ENCODE measurements at places on chromosomes 5 and 9.

DNA sequence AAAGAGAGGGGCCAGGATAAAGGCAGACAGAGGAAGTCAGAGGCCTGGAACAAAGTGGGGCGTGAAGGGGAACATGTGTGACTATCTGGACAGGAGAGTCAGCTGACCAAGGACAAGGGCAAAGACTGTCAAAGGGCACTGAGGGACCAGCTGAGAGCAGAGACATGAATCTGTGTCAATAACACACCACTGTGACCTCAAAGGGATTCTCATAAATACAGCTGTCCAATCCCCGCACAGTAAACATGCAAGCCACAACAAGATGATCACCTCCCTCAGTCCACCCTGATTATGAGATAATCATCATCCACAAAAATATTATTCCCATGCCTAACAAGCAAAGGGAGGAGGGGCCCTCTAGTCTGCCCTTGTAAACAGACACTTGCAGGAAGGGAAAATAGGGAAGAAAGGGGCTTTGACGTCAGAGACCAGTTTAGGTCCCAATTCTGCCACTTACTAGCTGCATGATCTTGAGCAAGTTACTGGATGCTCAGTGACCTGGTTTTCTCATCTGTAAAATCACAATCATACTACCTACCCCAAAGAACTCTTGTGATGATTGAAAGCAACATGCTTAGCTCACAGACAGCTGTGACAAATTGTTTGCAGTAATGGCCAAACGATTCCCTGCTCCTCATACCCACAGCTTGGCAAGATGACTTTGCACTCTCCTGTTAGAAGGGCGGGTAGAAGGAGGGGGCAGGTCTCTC lies 41.8 kb downstream of the RAPGEF1 start:
- DNase-seq: no peak

- no peak for DNase-seq
These were observed 670 bp downstream of the EDIL3 start for GRCh38 chr5:84383816-84384603.

GRCh38 chr5:157529002-157529401 lies 46.6 kb downstream of the ADAM19 start:
- DNase-seq: no peak

- no peak for DNase-seq
These were observed 123.4 kb downstream of the ARL15 start for GRCh38 chr5:54186912-54187445.

GRCh38 chr5:158773161-158773560 lies 326.6 kb downstream of the EBF1 start:
- no peak for DNase-seq

DNA sequence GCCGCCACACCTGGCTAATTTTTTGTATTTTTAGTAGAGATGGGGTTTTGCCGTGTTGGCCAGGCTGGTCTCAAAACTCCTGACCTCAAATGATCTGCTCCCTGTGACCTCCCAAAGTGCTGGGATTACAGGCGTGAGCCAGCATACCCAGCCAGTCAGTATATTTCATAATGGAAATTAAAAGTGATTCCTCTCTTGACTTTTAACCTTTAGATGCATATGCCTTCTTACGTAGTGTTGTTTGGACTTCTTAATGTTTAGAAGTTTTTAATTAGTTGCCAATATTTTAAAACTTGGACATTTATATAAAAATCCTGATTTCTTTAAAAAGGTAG lies 22.4 kb downstream of the DENND4C start:
- no peak for DNase-seq

GRCh38 chr9:38020151-38021076 lies 48.6 kb downstream of the SHB start:
- DNase-seq: no peak

DNA sequence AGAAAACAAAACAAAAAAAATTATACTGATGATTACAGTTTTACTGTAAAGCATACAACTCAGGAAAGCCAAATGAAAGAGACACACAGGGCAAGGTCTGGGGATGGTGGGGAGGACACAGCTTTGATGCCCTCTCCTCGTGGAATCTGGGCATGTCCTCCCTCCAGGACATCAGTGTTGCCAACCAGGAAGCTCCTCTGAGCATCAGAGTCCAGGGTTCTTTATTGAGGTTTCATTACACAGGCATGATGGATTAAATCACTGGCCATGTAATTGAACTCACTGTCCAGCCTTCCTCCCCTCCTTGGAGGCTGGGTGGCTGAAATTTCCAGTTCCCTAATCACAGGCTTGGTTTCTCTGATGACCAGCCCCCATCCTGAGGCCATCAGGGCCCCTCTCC lies 89.6 kb upstream of the MIER3 start:
- DNase-seq: no peak

DNA sequence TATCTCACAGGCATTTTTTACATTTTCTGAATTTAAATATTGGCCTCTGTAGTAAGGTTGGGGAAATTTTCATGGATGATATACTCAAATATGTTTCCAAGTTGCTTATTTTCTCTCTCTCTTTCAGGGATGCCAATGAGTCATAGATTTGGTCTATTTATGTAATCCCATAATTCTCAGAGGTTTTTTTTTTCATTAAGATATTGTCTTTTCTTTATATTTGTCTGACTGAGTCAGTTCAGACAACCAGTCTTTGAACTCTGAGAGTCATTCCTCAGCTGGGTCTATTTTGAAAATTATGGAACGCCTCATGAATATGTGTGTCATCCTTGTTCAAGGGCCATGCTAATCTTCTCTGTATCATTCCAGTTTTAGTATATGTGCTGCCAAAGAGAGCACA lies 223.2 kb downstream of the PCSK1 start:
- DNase-seq: no peak

GRCh38 chr5:41790038-41790776 lies 80.0 kb downstream of the OXCT1 start:
- DNase-seq: no peak

GRCh38 chr9:72743836-72744235 lies 209.0 kb downstream of the ALDH1A1 start:
- DNase-seq: no peak

GRCh38 chr5:44827681-44828080 lies 18.9 kb downstream of the MRPS30 start:
- no peak for DNase-seq
